Activated effector memory CD4-positive, alpha-beta T cell treated with anti-CD3 and anti-CD28 coated beads, Interleukin-2, amount 50 U/mL, for 16 hours (primary cell): ENCODE measurements at places on chromosomes 5 and 9.

- DNase-seq: peak; percentile 74
Observed at GRCh38 chr5:140042643-140043507, at the start of gene NRG2. Gene NRG2, minus strand, starts transcription at chr5:140043299.

DNA sequence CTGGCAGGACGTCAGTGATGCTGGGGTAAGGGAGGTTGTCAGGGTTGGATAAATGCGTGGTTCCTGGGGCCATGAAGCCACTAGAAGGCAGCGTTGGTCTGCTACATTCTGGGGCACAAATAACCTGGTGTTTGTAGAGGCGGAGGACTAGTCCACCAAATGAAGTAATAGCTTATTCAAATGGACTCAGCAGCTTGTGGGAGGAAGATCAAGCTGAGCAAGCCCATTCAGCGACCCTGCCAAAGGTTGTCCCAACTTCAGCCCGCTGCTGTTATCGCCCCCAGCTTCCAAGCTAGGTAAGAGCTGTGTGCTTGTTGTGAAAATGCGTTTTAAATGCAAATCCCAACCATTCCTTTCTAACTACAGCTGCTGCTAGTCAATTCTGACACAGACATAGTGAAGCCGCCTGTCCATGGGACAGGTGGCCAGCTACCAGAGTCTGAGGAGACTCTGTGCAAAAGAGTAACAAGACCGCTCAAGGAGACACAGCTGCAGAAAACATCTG lies 7.6 kb upstream of the FAM240B start:
- no peak for DNase-seq

GRCh38 chr9:23598994-23599393 lies 227.0 kb downstream of the ELAVL2 start:
- DNase-seq: no peak

GRCh38 chr5:57836921-57837320 lies 354.3 kb upstream of the ACTBL2 start:
- no peak for DNase-seq

DNA sequence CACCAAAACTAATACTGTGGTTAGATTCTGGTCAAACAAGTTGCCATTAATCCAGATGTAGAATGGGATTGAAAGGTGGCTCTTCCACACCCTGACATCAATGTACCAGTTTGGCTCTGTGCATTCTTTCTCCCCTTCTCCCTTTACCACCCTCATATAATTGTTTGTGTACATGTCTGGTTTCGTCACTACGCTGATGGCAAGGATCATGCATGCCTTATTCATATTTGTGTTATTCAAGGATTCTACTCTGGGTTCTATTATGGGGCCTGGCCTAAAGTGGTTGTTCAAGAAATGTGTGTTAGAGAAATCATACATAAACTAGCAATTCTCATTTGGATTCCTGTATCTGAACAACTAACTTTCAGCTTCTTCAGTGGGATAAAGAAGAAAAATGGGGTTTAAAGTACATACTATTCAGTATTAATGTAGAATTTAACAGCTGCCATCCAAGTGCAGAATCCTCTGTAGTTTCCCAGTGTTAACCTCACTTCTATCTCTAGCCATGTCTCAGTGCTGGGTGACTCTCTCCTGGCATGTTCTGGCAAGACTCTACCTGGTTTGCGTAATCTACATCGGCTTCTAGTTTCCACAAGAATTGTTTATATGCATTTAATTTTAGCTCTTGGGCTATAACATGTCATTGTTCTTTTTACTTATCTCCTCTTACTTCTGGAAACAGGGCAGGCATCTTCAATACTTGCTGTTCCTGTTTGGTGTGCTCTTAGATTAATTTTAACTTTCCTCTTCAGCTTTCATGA lies 27.9 kb upstream of the CDKN2B start:
- DNase-seq: no peak

- no peak for DNase-seq
Observed at GRCh38 chr9:10855847-10856246, 243.0 kb upstream of the PTPRD start.

DNA sequence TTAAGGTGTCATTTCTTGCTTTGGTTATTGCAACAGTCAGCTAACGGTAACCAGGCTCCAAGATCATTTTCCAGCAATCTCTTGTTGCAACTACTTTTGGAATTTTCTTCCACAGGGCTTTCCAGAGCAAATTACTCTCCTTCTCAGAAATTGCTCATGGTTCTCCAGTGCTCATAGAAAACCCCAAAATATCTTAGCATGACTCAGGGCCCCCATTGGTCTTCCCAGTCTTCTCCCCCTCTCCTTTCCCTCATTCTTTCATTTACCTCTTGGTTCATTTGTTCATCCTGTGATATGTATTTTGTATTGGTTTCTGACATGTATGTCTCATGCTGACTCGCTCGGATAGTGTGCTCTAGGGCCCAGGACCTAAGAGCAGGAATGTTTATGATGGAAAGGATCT lies 35.6 kb downstream of the WWC1 start:
- no peak for DNase-seq

DNA sequence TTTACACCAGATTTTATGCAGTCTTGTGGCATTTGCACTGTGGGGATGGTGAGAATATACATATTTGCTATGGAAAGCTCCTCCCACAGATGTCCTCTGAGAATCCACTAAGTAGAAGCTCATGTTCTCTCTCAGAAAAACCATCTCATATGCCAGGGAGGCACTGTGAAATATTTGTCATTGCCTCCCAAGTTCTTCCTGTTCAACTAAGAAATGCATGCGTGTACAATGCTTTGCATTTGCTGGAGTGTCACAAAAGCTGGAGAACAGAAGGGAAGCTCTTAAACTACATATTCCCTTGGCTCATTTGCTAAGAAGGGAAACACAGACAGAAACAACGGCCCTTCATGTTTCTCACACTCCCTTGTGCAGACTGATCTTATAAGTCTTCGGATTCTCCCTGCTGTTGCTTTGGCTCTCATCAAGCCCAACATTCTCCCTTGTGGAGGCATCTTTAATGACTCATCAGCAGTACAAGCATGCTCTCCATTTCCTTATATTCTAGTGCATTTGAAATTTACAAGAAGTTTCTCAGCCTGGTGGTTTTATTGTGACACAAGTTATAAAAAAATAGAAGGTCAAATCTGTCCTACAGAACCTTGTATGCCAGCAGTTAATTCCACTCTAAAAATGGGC lies 220.6 kb downstream of the TRIM36 start:
- DNase-seq: no peak

DNA sequence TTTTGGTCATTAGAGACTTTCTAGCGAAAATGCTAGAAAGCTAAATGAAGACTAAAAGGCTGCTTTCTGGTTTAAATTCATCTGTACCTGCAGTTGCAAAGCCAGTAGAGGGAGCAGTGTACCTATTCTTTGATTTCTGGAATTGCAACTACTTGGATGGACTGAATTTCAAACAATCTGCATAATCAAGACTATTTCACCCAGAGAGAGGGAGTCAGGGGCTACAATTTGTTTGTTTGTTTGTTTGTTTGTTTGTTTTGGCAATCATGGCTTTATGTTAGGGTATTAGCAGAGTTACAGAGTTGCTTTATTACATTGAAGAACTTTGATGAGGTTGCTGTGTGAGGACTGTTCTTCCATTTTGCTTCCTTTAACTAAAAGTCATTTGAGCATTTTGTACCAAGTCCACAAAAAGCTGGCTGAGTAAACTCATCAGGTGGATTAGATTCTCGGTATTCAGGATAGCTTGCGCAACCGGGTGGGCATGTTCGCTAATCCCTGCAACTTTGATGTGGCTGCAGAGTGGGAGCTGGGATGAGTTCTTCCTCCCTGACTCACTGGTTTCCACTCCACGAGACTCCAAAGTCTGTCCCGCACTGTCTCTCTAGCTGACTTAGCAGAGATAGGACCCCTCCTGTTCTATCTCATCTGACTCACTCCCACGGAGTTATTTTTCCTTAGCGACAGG lies 80.0 kb upstream of the TUT7 start:
- DNase-seq: no peak

GRCh38 chr9:120913647-120914264 lies 12.8 kb downstream of the TRAF1 start:
- DNase-seq: no peak

DNA sequence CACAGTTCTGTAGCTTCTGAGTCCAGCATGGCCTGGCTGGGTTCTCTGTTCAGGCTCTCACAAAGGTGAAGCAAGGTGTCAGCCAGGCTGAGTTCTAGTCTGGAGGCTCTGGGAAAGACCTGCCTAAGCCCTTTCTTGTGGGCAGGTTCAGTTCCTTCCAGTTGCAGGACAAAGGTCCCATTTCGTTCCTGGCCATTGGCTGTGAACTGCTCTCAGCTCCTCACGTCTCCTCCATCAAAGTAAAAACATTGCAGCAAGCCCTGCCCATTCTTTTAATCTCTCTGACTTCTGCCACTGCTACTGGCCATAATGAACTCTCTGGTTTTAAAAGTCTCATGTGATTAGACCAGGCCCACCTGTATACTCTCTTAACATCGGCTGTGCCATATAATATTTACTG lies 61.6 kb upstream of the BARX1 start:
- DNase-seq: no peak

- DNase-seq: peak; percentile 68
Observed at GRCh38 chr9:72271613-72272478, 93.2 kb downstream of the ZFAND5 start.

DNA sequence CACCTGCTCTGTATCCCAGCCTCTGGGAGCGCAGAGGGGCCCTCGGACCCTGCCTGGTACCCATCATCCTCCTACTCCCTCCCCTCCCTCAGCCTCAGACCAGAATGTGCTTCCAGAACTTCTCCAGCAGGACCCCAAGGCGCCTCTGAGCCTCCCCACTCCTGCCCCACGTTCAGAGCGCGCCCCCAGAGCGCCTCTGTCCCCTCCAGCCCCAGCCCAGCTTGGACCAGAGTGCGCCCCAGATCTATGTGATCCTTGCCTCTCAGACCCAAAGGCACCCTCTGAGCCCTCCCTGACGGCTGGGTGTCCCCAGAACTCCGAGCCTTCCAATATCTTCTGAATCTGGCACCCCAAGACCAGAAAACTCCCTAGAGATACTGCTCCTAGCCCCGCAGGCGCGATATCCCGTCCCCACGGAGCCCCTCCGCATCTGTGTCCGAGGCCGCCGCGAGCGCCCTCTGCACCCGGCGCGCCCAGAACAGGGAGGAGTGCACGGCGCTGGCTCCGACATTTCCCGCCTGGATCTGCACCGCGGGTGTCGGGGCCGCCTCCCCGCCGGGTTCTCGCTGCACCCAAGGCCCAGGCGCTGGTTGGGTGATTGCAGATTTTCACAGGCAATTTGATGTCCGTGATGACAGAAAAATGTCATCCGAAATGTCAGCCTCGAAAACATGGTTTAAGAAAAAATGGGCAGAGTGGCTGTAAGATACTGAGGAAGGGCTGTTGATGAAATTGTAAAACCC lies 522 bp downstream of the BHMT start:
- no peak for DNase-seq

DNA sequence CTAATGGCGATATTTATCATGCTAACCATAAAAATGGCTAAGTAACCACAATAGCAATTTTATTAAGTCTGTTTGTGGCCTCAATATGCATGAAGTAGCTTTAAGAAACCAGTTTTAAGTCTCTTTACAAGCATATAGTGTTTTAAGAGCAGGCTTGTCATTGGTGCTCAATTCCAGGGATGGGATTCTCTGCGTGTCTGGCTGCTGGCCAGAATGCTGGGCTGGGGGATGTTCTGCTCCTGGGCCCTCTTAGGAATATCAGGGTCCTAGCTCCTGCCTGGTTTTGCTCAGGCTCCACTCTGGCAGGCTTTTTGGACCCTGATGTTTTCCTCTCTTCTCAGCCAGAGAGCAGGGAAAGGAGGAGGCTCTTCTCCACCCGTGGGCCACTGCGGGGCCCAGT lies 127.2 kb downstream of the PDE8B start:
- DNase-seq: no peak
